ENCODE measurements at places on chromosomes 11 and 22.

DNA sequence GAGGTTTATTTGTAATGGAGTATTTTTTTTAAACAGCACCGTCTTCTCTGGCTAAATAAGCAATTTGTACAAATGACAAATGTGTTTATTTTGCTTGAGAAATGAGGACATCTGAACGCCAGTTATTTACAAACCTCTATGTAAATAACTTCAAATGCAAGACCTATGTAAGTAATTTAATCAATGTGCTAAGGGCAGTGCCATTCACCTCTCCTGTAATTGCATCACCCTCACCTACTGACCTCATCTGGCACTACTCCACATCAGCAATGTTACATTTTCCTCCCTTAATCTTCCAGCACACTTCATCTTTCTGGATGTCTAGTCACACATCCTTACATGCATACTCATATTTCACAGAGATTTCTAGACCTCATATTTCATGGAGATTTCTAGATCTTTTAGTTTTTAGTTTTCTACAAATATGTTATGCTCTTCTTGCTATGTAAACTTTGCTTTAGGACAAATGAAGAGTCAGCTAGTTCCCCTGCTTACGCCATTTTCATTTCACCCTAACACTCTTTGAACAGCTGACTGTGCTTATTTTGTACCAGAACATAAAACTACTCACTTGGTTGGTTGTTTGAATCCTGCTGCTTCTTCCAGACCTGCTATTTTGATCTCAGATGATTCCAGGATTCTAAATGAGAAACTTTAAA is 238.6 kb downstream of the GRM5 start:
- no peak for DNase-seq

DNA sequence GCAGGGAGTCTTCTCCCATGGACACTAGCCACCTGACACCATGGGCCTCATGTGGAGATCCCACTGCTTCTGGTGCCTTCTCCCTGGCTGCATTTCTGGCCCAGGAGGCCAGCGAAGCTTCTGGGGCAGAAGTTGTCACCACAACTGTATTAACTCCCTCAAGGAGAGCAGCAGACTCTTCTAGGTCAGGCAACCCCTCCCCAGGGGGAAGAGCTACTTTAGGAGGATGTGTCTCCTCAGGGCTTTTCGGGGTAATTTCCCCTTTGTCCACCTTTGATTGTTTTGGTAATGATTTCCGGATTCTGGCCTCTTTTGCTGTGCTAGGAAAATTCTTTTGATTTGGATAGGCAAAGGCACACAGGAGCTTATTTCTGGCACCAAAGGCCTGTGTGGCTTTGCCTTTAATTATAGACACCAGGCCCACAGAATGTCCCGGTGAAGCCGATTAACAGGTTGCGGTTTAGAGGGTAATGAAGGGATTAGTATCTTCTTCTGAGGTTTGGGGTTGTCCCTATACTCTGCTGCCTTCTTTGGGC is 8.9 kb upstream of the UCP2 start:
- DNase-seq, result no peak

DNA sequence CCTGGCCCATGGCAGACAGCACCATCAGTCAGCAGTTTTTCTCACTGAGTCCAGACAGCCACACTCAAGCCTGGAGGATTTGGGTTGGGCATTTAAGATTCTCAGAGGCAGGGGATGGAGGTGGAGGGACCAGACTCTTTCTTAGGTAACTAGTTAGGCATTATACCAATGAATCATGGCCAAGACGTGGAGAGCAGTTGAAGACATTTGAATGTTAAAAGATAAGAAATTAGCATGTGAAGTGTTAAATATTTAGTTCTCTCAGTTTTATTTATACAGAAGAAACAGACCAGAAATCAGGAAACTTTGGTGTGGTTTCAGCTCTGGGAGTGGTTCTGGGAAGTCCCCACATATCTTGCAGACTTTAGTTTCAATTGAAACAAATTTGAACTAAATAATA is 9.9 kb downstream of the GTF2H1 start:
- no peak for DNase-seq

DNA sequence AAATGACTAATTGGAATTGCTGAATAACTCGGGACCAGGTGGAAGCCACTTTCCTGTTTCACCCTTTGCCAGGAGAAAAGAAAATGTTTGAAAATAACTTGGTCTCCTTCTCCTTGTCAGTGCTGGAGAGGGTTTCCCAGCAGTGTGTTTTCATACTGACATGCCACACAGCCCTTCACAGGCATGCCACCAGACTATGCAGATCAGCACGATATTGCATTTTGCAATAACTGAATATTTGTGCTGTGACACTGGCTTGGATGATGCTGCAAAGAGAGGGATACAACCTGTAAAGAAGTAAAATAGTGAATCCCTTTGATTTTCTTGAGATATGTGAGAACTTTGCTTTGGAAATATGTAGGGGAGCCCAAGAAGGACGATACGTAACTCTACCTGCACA is 200.0 kb upstream of the NAV2 start:
- DNase-seq, result no peak

GRCh38 chr11:72777755-72778278 is 16.0 kb downstream of the STARD10 start:
- no peak for DNase-seq

- no peak for DNase-seq
Measured at GRCh38 chr11:2550606-2550970, 105.8 kb downstream of the KCNQ1 start.

Measured in GM18507 (cell line).